ENCODE measurements at places on chromosomes 2 and 18.

- DNase-seq, result no peak
These were observed 61.8 kb upstream of the SLC66A3 start for GRCh38 chr2:11093467-11093866.

GRCh38 chr2:51782921-51783765 lies 751.2 kb upstream of the NRXN1 start:
- no peak for DNase-seq

- DNase-seq, result no peak
These were observed 44.9 kb downstream of the CYP27C1 start for GRCh38 chr2:127175041-127175721.

DNA sequence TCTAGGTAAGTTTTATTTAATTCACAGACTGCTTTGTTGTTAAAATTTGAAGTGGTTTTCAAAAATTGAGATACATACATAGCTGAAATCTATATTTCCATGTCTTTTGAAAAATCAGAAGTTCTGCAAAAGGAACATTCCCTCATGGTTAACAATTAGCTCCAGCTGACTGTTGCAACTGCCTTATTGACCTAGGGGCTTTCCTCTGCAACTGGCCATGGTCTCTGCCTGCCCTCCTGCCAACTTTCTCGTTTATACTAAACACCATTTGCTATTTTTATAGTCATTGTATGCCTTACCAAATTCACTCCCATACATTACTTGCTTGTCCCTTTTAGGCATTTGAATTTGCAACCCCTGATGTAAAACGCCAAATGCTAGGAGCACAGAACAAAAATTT lies 107.2 kb downstream of the PID1 start:
- no peak for DNase-seq

DNA sequence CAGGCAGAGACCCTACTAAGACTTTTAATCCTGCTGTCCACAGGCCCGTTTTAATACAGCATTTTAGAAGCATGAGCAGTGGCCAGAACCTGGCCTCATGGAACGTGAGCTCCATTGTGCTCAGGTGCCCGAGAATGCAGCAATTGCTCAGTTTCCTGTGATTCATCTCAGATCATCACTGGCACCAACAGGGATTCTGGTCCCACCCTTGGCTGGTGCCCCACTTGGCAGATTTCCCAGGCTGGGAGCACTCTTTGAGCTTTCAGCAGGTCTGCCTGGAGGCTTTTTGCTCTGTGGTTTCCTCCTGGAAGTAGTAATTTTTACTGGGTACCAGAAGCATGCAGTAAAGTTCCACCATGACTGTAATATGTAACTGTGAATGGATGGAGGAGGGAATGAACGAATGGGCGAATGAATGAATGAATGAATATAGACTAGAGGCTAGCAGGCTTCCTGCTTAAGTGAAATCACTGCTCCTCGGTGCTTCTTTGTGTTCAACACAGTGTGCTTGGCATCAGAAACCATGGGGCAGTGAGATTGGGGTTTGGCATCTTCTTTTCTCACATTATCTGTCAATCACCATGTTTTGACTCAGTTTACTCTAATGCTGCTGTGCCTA lies 312.9 kb downstream of the PRKCE start:
- no peak for DNase-seq

DNA sequence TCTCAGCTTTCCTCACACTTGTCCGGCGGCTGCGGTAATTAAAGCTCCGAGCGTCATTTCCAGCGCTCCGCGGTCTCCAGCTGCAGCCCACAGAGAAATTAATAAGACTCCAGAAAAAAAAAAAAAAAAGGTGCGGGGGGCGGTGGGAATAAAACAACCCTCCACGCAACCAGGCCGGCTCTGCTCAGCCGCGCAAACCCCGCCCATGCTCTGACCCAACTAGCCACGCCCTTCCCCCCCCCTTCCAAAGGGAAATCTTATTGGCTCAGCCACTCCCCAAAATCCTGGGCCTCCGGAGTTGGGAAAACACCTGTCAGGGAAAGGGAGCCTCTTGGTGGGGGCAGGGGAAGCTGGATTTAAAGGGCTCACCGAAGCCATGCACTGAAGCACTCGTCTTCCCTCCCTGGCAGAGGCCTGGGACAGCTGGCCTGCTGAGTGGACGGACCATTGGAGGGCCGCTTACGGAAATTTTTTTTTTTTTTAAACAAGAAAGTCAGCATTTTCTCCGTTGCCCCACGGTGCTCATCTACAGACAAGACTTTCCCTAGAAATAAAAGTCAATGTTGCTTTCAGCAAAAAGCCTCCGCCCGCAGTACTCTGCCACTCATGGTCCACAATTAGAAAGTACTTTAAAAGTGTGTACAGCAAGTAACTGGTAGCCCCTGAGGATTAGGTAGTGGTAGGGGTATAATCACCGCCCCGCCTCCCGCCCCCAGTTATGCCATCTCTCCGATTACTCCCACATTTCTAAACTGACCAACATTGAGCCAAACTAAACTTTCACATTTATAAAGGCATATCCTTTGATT lies 674 bp upstream of the ERBB4 start:
- no peak for DNase-seq
